COLO829 (cell line): ENCODE measurements at places on chromosomes 16 and 17.

DNA sequence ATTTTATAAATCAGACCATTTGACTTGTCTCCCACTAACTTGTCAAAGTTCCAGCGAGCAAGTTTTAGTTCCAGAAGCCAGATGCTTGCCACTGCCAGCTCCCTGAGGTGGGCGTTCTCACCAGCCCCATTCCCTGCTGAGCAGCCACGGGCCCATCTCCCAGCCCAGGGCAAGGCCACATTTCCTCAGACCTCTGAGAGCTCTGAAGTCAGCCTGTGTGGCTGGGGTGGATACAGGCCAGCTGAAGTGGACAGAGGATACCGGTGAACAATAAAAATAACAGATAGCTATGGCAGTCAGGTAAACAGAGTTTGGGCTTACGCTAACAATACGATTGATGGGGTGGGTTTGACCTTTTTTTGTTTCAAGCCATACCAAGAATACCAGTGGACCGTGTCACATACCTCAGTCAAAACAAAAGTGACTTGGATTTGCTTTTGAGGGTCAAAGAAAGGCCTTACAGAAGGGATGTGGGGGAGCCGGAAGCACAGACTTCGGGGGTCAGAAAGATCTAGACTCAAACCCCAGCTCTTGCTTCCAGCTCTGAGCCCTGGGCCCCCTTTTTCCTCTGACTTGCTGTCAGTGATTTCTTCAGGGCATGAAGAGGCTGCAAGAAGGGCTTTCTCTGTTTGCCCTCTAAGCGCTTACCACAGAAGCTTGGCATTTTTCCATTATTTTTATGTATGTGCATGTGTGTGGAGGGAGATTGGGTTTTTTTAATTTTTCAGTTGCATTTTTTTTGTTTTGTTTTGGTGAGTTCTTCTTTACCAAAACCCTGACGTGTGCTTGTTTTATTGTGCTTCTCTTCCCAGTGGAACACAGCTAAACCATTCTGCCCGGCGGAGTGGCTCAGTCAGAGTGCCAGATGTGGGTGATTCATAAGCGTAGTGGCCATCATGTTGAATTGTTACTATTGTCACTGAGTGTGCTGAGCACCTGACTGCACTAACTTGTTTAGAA, 109.9 kb downstream of the GNAO1 start:
- peak; percentile 17 for DNase-seq

GRCh38 chr16:89785523-89786155, 30.8 kb downstream of the FANCA start:
- DNase-seq: no peak

- no peak for DNase-seq
Observed at GRCh38 chr17:50774225-50774803, 7.0 kb upstream of the ANKRD40CL start.

- no peak for DNase-seq
Observed at GRCh38 chr16:85648805-85649204, 35.7 kb downstream of the GSE1 start.

DNA sequence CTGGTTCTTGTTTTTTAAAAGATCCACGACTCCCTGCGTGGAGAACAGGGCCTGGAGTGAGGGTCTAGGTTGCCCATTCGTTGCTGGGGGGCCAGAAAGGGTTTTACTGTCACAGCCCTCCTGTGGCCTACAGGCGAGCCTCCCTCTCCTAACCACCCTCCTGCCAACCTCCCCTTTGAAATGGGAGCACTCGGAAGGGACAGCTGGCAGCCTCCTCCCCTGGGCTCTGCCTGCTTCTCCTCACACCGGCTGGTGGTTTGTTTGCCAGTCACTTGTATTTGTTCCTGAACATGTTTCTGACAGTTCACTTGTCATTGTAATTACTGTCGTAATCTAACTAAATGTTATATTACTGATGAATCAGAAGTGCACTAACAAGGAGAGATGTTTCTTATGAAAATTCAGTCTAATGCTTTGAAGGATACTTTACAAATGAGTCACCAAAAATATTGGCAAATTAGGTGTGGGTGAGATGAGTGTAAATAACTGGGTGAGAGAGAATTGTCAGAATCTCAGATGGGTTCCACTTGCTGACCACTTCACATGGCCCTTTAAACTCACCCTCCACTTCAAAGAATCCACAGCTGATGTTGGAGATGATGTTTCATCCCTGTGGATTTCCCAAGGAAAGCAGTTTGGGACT, 2.7 kb upstream of the SPPL2C start:
- DNase-seq: no peak

GRCh38 chr16:20673071-20673806, 24.2 kb downstream of the ACSM1 start:
- DNase-seq: no peak

DNA sequence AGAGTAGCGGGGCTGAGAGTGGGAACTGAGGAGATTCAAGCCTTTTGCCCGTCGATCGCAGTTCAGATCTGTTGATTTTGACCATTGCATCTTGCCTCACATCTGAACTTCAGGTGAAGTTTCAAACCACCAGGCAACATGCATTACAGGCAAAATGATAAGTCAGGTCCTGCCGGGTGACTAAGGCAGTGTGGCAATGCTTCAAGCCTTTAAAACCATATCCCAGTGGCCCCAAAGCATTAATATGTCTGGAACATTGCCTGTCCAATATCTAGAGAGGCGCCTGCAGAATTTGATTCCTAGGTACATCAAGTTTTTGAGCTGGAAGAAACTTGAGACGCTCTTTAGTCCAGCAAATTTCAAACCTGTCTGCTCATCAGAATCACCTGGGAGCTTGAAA, 502.8 kb downstream of the MAF start:
- DNase-seq: no peak

- peak; percentile 63 for DNase-seq
Observed at GRCh38 chr17:80005360-80006338, 30.0 kb downstream of the TBC1D16 start.

DNA sequence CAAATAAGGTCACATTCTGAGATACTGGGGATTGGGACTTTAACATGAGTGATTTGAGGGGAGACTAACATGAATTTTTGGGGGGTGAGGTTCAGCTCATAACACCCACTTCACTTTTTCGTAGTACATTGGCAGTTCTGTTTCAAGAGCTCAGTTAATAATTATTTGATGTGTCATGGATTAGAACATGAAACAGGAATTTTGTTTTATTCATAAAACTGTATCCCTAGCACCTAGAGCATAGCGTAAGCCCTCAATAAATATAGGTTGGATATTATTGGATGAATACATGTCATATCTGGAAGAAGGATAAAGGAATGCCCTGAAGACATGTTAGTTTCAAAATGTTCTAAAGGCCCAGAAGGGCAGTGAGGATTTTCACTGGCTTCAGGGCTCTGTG, 119.8 kb downstream of the PRKCA start:
- no peak for DNase-seq

DNA sequence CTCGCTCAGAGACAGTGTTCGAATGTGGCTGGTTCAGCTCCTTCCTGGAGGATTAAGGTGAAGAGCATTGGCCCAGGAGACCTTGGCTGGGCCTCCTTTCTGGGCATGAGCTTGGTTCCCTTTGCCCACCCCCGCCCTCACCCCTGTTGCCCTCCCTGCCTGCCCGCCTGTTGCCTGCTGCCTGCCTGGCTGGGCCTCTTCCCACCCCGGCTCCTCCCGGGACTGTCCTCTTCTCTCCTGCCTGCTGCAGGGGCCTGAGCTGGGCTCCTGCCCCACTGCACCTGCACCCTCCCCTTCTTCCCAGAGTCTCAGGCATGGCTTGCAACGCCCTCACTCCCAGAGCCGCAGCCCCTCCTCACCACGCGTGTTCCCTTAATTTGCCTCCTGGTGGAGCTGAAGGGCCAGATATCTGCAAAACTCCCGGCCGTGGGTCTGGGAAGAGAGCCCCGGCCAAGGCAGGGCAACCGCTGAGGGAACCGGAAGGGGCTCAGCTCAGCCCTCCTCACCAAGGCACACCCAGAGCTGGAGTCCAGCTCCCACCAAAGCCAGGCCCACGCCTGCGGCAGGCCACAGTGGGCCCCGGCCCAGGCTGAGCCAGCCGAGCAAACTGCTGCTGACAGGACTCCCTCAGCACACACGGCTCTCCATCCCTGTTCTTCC, 31.2 kb downstream of the MNT start:
- DNase-seq: no peak

- peak; percentile 91 for DNase-seq
Observed at GRCh38 chr17:63961355-63962212, 11.1 kb downstream of the SCN4A start.

- DNase-seq: no peak
Observed at GRCh38 chr17:9904277-9905077, 594 bp downstream of the RCVRN start.

GRCh38 chr17:75933808-75934207, 7.0 kb downstream of the FBF1 start:
- DNase-seq: no peak

DNA sequence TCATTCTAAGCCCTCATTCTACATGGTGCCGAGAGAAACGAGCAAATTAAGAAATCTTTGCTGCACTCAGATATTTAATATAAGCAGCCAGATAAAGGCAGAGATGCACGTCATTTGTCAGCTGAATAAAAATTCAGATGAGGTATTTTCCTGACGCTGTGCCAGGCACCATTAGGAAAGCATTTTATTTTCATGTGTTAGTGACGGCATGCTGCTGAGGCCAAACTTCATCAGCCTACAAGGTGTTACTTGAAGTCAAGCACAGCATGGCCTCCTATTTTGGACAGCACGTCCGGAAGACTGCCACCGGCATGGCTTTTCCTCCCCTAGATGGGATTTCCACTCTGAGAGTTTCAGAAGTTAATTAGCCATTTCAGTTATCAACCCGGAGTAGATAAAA, 70.3 kb downstream of the IRX3 start:
- no peak for DNase-seq

- DNase-seq: no peak
Observed at GRCh38 chr16:85146922-85147651, 34.8 kb upstream of the CIBAR2 start.

DNA sequence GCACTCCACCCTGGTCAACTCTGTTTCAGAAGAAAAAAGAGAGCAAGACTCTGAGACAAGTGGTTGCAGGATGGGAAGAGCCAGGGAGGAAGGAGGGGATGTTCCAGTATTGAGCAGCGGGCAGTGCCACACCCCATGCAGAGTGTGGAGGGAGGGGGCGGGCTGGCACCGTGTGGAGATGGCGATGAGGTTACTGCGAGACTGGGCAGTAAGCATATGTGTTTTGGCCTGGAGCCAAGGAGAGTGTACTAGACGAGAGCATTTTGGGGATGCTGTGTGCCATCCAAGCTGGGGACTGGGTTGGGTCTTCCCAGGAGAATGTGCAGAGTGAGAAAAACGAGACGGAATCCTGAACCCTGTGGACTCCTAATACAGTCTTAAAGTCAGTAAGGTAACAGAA, 3.4 kb downstream of the TBC1D24 start:
- no peak for DNase-seq

- DNase-seq: no peak
Observed at GRCh38 chr16:66918803-66919568, at the start of gene CDH16. CDH16 (minus strand) TSS chr16:66918885; CDS start chr16:66918065, 820 bp downstream.

DNA sequence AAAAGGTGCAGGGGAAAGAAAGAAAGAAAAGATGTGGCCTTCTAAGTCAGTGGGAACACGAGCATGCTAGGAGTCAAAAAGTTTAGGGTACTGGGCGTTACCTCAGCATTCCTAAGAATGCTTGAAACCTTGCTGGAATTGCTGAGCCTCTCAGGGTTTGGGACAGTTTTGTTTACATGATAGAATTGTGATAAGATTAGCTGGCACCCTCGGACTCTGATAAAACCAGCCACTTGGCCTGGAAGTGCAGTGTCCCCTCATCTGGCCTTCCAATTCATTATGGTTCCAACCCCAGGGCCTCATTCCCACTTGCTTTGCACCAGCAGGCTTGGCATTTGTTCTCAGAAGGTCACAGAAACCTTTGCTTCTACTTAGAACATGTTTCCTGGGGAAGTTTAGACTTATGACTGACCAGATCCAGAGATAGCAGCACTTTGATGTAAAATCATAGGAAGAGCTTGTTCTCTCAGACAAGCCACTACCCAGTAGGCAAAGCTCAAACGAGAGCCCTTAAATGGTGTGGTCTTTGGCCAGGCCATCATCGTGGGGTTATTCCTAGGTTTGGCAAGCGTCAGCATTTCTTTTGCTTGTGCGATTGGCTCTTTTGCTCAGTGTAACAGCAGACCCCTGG, 8.0 kb downstream of the SGF29 start:
- no peak for DNase-seq

GRCh38 chr17:45631941-45632340, 141.4 kb upstream of the PLEKHM1 start:
- no peak for DNase-seq

DNA sequence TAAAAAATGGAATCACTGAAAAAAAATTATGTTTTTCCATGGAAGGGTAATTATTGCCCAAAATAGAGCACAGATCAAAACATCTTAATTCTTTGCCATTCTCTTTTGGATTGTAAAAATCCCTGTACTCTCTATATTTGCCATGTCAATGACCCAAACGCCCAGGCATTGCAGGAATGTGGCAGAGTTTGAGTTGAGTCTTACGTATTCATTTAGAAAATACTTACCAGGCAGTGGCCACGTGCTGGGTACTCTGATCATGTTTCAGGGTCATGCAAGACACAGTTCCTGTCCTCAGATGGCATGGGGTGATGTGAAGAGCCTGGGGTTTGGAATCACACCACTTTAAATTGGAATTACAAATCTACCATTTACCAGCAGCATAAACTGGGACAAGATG, 267.7 kb downstream of the ABCC12 start:
- DNase-seq: no peak

DNA sequence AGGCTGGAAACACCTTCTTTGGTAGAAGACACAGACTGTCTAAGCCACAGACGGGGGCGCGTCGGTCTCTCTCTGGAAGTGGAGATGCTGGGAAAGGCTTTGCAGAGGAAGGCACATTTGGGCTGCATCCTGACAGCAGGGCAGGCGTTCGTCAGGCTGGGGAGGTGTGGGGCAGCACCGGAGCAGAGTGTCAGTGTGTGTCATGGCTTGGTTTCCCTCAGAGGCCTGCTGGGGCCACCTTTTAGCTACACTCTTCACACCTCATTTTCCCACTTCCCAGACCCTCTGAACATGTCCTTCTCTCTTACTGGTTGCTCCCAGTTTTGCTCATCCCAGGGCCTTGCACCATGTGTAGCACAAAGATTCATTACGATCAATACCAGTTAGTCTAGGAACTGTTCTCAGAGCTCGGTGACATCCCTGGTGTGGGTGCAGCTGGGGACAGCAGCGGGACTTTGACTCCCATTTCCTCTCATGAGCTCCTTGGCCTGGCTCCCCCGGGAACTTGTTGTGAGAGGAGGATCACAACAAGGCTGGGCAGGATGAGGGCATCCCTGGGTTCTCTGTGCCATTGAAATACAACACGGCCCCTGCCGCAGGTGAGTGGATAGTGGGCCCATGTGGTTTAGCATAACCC, 33.1 kb downstream of the SMARCE1 start:
- no peak for DNase-seq

GRCh38 chr16:28504707-28505404, 1.8 kb downstream of the IL27 start:
- no peak for DNase-seq
